ENCODE measurements at places on chromosomes 3 and 15.
A peak's percentile ranks its signal among the peaks of the same experiment; 100 is the strongest.

- no peak for DNase-seq
Observed at GRCh38 chr3:38657369-38657768, 7.9 kb upstream of the SCN5A start.

DNA sequence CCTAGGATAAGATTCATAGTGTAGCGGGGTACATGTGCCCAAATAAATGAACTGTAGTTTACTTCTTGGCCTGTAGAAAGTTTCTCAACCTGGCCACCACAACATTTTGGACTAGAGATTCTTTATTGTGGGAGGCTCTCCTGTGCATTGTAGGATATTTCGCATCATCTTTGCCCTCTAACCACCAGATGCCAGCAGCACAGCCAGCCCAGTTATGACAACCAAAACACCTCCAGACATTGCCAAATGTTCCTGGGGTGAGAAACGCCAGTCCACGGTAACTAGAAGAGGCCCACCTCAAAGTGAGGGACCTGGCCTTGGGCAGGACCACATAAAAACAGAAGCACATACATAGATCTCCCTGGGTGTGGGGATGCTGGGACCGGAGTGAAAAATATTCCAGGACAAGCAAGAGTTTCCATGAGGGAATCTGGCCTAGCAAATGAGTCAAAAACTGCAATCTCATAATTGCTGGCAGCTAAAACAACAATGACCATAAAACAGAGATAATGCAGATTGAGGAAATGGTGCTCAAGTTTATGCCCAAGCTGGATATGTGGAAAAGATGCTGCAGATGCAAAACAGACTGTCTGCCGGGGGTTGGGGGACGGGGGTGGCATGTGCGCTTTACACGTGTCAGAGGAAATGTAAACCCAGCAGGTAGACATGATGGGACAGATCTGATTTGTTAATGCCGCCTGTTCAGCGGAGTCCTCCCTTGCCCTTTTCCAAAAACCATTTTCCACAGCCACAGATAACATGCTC lies 39.7 kb downstream of the ARHGEF3 start:
- DNase-seq: peak; percentile 54

GRCh38 chr3:150307311-150308036 lies 100.6 kb upstream of the TSC22D2 start:
- DNase-seq: no peak

- DNase-seq: peak; percentile 81
Observed at GRCh38 chr15:72203507-72203837, 5.9 kb upstream of the GRAMD2A start.

DNA sequence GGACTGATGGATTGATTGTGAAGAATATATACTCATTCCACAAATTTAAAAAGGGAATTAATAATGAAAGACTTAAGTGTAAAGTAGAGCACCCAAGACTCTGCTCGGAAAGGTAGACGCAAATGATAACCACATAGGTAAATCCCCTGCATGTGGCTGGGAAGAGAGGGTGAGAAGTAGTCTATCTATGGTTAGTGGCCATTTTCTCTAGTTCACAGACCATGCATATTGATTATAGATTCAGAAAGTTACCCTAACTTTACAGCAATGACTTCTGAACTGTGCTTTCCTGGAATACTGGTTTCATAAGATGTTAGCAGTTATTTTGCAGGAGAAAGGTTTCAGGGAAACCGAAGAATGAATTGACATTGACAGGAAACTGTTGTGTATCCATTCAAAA lies 51.7 kb downstream of the CASR start:
- DNase-seq: no peak

DNA sequence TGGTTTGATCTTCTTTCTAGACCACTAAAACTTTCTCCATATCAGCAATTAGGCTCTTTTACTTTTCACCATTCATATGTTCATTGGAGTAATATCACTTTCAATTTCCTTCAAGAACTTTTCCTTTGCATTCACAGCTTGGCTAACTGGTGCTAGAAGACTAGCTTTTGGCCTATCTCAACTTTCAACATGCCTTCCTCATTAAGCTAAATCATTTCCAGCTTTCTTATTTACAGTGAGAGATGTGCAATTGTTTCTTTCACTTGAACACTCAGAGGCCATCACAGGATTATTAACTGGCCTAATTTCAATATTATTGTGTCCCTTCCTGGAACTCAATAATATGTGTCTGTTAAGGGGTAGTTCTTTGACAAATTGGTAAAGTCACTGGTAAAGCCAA lies 42.8 kb upstream of the PLOD2 start:
- no peak for DNase-seq

DNA sequence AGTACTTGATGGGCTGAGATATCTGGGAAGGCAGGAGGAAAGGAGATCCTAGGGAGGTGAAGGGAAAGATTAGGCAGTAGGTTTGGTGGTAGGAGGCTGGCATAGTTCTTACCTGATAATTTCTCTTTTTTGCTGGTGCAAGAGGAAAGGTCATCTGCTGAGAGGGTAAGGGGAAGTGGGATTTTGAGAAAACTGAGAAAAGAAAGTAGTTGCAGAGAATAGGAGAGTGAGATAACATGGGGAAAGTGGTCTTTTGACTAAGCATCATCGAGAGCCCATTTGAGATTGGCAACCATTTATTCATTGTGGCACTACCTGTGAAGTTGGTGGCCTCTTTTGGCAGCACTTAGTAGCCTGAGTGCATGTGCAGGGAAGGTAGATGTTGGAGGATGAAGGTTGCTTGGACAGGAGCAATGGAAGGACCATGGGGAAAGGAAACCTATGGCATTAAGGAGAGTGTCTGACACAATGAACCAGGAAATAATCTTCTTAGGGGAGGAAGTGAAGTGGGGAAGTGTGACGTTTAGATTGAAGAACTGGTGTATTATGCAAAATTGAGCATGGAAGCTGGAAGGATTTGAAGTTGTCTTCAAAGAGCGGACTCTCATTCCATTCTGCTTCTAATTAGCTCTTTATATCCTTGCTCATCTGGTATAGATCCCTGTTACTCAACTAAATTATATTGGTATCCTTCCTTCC lies 21.9 kb upstream of the USP13 start:
- no peak for DNase-seq

DNA sequence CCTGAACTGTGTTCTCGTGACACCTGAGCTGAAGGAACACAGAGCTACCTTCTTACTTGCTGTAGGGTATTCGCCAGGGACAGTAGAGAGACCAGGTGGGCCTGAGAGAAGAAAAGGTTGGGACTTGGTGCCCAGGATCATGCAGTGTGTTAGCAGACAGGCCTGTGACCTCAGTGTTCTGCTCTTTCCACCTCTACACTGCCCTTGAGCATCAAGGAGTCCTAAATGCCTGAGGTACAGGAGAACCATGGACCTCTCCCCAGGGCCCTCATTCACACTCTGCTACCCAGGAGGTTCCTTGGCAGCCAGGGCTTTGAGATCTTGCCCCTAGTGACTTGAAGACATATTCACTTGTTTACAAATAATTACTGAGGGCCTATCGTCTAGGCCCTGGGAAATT lies 22.2 kb upstream of the JMJD7 start:
- DNase-seq: no peak

- DNase-seq: no peak
Observed at GRCh38 chr3:144777906-144778305, 806.3 kb downstream of the DIPK2A start.

DNA sequence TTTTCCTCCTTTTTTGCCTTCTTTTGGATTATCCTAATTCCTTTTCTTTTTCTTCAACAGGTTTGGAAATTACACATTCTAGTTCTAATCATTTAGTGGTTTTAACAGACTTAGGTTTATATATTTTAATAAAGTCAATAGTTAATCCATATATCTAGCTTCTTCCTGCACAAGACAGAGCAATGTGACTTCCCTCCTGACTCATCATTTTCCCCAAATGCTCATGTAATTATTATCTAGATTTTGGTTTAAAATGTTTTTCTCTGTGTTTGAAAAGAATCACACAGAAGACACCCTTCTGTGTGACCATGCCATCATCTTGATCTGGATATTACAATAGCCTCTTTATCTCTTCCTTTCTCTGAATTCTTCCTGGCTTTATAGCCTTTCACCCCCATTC lies 28.6 kb upstream of the SSR3 start:
- DNase-seq: no peak

DNA sequence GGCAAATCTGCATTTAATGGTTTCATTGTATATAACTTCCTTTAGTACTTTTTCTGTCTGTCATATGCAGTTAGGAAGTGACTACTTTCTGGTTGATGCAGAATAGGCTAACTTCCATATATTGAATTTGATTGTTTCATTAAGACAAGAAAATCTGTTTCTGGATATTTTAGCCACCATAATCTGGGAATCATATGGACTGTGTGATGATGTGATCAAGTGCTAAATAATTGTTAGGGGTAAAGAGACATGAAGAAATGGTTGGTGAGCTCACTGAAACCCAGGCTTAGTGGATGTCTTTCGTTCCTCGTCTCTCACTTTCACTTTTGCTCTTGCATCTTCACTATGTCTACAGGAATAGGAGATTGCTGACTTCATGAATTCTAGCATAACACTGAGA lies 3.5 kb upstream of the MNS1 start:
- DNase-seq: peak; percentile 42

DNA sequence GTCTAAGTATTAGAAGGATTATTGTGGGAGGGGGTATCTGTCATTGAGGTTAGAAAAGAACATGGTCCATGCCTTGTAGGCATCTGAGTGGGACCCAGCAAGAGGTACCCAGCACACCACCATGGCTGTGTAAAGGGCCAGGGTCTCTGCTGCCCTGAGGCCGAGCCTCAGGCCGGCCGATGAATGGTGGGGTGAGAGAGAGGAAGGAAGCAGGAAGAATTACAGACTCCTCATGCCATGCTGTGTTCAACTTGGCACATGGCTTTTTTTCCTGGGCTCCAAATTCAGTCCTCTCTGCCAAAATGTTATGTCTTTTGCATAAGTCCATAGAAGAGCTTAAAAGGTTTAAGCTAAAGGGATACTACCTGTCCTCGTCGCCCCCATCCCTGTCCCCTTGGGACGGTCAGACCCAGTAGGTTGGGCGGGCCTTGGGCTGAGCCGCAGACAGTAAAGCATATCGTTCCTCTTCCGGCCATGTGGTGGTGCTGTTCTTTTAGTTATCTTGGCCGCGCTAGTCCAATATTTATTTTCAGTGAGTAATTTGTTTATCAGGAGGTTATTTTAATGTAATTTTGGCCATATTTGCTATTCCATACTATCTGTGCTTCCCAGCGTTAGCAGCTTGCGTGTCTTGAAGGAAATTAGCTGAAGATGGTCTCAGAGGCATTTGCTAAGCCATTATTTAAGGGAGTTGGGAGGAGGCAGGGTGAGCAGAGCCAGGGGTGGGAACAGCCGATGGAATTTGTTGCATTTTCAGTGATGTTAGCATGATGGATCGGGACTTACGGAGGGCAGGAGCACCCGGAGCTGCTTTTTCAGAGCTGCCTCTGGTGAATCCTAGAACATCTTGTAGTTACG lies 152.4 kb downstream of the AGBL1 start:
- peak; percentile 27 for DNase-seq

DNA sequence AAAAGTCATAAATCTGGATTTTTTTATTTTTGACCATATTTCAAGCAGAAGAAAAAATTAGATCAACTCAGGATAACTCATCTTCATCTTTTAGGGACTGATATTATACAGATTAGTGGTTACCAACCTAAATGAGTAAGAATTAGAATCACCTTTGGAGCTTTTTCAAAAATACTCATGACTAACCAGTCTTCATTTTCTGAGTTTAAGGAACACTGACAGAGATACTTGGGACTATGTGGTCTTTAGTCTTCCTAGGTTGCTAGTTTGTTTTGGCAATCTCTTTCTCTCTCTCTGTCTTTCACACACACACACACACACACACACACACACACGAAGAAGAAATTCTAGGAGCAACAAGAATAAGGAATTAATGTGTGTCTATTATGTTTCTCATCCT lies 50.1 kb downstream of the TMOD3 start:
- DNase-seq: peak; percentile 90

- no peak for DNase-seq
Observed at GRCh38 chr15:76234337-76234889, 76.9 kb downstream of the ETFA start.

DNA sequence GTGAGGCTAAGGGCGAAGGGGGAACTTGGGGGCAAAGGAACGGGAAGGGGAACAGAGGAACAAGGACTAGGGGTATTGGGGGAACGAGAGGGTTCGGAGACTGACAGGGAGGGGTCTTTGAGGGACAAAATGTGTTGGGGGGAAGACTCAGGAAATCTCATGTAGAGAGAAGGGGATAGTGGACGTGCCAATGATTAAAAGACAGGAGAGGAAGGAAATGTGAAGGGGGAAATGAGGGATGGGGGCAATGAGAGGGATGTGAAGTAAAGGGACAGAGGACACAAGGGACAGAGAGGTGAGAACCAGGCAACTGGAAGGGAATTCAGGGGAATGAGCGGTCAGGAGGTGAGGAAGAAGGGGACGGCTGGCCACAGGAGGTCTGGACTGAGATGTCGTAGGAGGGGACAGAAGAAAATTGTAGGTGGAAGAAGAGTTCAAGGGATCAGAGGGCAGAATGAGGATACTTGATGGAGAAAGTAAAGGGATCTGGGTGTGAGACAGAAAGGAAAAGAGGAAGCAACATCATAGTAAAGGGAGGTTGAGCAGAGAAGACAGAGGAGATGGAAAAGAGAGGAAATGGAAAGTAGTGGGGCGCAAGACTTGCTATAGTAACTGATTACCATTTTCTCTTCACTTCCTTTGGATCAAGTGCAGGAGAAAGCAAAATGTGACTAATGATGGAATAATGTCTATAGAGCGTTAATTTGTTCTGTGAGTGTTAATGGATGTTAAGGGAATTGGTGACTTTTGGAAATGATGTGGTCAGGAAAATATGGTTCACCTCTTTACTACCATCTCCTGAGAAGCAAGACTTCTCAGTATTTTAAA lies 749 bp downstream of the RAB8B start:
- no peak for DNase-seq
